ENCODE measurements at places on chromosomes 5 and 9.

DNA sequence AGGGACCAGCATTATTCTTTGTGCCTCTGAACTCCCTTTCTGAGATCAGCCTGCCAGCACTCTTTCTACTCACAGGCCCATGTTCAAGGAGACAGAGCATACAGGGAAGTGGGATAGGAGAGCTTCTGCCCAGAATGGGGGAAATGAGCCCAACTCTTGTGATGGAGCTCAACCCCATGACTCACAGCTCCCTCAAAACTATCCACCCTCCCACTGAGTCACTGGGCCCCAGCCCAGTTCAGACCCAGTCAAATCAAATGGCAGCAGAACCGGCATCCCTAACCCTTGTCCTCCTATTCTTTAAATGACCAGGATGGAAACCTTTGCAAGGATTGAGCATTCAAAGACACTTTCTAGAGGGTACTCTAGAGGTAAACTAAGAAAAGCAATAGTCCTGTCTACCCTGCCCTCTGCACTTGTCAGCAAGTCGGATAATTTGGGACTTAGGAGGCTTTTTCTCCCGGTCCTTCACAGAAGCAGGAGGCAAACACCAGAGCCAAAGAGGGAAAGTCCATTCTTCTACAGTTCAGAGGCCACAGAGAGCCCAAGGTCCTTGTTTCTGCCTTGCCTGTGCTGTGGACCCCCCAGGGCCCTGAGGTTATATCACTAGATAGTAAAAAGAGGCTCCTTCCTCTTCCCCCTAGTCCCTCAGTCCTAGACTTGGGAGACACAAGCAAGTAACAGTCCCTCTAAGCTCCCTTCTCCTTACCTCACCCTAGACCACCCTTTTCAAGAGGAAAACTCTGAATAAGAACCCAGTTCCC lies 3.2 kb downstream of the ATOSB start:
- no peak for DNase-seq

GRCh38 chr5:176692326-176692725 lies 45.0 kb downstream of the TSPAN17 start:
- no peak for DNase-seq

DNA sequence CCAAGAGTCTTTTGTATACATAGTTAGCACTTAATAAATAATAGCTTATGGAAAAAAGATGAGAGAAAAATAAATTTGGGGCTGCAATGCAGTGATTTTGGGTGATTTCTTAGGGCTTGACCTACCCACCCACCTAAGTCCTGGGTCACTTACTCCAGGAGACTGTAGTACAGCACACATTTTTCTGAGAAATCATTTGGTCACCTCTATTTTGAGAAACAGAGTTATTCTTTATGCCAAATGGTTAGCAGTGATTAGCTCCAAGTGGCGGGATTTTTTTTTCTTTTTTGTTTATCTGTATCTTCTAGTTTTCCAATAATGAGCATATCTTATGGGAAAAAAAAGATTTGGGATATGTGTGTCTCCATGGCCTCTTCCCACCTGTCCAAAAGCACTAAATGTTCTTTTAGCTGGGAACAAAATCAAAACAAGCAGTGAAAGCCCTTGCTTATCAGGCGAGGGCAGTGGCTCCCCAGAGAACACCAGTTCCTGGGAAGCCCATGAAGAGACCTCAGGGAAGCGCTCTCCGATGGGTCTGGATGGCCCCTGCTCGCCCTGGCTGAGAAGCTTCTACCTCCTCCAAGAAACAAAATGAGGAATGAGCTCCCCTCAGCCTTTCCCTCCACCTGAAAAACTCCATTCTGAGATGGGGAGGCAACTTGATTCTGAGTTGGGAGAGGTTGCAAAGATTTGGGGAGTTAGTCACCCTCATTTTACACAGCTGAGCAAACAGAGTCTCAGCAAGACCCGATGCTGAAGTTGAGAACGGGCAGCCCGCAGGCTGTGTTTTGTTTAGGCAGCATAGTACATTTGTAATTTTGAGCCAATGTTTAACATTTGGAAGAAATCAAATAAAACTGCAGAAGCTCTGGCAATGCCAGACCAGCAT lies 69.9 kb downstream of the CYFIP2 start:
- no peak for DNase-seq

GRCh38 chr9:83242066-83242465 lies 179.1 kb upstream of the RASEF start:
- no peak for DNase-seq

DNA sequence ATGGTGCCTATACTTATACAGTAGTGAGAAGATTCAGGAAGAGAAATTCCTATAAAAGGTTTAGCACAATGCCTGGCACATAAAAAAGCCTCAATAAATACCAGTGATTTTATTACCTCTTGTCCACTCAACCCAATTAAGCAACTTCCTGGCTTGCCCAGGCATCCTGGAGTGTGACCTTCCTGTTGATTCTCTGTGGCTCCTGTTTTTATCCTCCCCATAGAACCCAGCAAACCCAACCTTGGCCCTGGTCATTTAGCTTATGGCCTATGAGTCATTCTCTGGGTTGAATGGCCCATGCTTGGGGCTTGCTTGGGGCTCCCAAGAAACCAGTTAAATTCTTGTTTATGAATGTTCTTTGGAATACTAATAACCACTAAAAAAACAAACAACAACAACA lies 21.4 kb upstream of the SPARC start:
- DNase-seq: no peak

- DNase-seq: peak; percentile 20
These were observed 437.1 kb upstream of the TLE4 start for GRCh38 chr9:79134654-79135053.

- no peak for DNase-seq
These were observed 81.0 kb downstream of the ARHGEF28 start for GRCh38 chr5:73706963-73707362.

DNA sequence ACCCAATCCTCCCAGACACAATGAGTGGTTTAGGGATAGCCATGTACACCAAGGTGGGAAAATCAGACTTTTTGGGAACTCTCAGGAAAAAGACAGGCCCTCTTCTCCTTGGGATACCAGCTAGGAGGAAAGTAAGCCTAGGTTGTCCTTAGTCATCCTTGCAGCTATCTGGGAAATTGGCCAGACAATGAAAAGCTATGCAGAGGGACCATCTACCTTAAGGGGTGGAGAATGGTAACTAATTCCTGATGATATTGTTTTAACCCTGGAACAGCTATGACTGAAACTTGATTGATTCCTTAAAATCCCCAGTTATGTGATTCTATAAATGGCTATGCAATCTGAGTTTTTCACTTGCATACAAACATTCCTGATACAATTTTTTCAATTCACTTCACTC lies 88.9 kb upstream of the BNC2 start:
- no peak for DNase-seq

GRCh38 chr5:111668477-111669414 lies 88.2 kb downstream of the NREP start:
- peak; percentile 52 for DNase-seq

- no peak for DNase-seq
These were observed 85.4 kb downstream of the TRIM36 start for GRCh38 chr5:115084246-115084793.

DNA sequence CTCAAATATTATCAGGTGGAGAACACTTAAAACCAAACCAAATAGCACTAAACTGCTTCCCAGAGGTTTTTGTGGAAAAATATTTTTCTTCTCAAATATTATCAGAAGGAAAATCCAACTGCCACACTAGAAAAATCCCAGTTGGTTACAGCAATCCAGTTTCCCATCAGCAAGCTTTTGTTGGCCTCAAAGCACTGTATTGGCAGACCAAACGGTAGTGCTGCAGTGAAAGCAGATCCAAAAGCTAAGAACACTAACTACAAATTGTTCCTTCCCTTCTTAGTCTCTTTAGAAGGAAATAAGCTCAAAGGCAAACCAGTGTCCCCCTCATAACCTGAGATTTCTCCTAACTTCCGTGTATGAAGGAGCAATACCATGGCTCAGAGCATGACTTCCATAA lies 105.3 kb downstream of the TRIM36 start:
- no peak for DNase-seq

DNA sequence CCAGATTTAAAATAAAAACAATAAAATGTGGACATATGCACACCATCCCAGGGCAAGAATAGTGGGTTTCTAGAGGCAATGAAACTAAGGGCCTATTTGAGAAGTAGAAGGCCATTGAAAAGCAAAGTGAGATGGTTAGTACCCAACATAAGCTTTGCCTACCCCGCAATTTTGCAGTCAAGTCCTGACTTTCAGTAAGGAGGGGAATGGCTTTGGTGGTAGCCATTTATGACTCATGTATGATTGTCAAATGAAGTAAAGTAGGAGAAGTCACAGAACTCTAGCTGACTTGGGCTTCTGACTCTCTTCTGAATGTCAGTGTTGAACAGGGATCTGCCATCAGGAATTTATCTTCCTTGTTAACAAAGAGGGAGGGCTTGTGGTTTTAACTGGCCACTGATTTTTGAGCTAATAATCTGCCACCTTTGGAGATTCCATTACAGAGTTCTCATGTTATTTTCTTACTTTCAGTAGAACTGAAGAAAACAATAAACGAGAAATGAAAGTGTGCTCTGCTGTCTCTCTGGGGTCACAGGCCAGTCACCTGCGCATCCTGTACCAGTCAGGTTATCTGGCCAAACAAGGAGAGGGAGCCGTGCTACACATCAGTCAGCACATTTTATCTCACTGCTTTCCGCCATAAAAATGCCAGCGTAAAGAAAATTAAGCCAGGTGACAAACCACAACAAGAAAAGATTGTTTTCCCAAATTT lies 14.3 kb upstream of the SNCAIP start:
- DNase-seq: no peak

- DNase-seq: no peak
These were observed 95.0 kb upstream of the EPB41L4A start for GRCh38 chr5:112514111-112514510.

GRCh38 chr9:95055334-95055850 lies 262.1 kb downstream of the FANCC start:
- no peak for DNase-seq

- no peak for DNase-seq
These were observed 43.2 kb downstream of the MRRF start for GRCh38 chr9:122307925-122308324.

GRCh38 chr5:178165581-178165980 lies 11.9 kb upstream of the NHP2 start:
- DNase-seq: no peak

- no peak for DNase-seq
These were observed 7.5 kb upstream of the HABP4 start for GRCh38 chr9:96442491-96442890.

DNA sequence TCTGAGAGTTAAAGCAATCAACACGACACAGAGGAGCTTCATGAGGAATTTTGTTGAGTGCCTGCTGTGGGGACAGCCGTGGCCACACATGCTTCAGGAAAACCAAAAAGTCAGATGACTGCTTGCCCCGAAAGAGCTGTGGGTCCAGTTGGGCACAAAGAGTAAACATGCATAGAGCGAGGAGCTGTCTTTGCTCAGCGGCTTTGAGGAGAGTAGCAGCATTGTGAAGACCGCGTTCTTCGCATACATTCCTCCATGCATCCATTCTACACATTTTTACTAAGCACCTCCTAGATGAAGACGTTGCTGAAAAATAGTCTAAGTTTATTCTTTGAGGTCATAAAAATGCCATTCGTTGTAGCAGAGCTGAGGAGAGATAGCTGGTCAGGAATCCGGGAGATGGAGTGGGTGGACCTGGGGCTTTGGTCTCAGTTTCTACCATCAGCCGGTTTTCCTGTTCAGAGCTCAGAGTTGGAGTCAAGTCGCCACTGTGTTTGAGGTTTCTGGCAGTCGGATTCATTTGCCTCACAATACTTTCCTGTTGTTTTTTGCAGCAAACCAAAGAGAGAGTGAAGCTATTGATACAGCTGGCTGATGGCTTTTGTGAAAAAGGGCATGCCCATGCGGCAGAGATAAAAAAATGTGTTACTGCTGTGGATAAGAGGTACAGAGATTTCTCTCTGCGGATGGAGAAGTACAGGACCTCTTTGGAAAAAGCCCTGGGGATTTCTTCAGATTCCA lies 194.5 kb upstream of the OTULINL start:
- no peak for DNase-seq

- no peak for DNase-seq
These were observed 23.1 kb upstream of the SMAD5 start for GRCh38 chr5:136109453-136110135.

DNA sequence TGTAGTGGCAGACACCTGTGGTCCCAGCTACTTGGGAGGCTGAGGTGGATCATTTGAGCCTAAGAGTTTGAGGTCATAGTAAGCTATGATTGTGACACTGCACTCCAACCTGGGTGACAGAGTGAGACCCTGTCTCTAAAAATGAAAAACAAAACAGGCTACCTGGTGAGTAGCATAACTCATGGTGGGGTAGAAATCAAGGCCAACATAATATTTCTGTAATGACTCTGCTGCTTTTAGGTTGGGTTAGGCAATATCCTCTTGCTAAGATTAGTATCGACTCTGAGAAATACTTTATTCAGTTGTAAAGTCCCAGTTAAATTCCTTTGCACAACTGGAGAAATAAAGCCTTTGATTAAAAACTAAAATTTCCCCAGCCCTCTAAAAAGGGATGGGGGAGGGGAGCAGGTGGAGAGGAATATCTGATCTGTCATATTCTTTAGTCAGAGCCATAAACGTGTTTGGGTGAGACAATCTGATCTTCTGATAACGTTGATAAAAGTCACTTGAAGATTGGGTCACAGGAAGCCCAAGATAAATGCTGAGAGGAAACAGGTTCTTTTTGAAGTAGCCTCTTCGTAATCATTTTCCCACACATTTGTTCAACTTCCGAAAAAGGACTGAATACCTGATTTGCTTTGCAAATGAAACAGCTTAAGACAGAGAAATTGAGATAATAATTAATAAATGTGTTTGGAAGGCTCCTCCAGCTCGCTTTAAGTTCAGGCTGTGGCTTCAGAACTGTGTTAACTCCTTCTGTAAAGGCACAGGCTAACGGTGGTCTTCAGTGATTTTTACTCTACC lies 14.9 kb downstream of the IL4 start:
- no peak for DNase-seq

DNA sequence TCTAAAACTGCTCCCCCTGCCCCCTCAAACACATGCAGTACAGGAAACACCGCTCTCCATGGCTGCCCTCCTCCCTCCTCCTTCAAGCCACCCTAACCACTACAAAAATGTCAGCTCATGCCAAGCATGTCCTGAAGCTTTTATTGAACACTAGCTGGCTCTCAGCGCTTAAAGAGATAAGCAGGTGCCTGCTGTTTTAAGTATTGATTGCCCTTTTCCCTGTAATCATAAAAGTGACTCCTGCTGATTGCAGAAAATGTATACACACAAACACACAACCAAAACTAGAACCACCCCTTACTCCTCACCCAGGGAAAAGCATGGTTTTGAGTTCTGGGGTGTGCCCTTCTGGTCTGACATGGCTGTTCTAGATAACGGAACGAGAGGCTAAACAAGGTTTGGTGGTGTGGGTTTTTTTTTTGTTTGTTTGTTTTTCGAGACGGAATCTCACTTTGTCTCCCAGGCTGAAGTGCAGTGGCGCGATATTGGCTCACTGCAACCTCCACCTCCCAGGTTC lies 3.7 kb upstream of the UCK1 start:
- DNase-seq: no peak
